Chondrocyte (in vitro differentiated cells): ENCODE measurements at places on chromosomes 11 and 22.

DNA sequence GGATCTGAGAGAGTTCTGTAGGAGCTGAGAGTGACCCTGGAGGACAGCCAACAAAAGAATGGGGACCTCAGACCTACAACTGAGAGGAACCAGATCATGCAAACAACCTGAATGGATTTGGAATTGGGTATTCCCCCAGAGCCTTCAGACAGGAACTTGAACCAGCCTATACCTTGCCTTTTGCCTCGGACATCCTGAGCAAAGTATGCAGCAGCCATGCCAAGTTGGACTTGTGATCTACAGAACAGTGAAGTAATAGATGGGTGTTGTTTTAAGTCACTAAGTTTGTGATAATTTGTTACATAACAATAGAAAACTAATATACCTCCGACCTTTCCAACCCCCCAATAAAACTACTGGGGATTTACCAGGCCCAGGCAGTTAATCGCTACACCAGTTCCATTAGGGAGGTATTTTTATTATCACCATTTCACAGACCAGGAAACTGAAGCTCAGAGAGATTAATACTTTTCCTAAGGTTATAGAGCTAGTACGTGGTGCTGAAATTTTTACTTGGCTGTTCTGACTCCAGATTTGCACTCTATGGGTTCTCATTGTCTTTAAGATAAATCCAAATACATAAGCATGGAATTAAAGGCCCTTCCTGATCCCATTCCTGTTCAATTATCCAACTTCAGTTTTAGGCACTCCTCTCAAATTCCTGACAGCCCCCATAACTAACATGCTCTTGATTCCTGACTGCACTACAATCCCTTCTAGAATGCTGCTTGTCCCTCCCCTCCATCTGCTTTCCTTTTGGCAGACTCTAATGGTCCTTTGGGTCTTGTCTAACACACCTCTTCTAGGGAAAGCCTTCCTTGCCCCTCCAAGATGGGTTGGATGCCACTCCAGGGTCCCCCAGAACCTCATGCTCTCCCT, 1.7 kb upstream of the RASSF10 start:
- DNase-seq = no peak

DNA sequence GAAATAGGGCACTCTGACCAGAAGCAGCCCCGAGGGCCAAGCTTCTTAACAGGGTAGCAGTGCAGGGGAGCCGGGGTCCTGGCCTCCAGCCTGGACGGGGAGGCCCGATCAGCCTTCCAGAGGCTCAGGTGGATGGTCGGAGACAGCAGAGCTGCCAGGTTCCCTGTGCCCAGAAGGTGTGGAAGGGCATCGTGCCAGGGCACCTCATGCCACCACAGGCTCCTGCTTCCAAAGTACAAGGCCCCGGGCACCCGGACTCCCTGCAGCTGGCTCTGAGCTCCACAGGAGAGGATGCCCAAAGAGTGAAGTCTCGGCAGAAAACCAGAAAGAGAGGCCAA, 14.3 kb downstream of the EHD1 start:
- no peak for DNase-seq

GRCh38 chr11:130549393-130549999, 101.1 kb downstream of the ADAMTS15 start:
- DNase-seq = no peak

- no peak for DNase-seq
These were observed 141.8 kb downstream of the TEAD1 start for GRCh38 chr11:12815931-12816494.

DNA sequence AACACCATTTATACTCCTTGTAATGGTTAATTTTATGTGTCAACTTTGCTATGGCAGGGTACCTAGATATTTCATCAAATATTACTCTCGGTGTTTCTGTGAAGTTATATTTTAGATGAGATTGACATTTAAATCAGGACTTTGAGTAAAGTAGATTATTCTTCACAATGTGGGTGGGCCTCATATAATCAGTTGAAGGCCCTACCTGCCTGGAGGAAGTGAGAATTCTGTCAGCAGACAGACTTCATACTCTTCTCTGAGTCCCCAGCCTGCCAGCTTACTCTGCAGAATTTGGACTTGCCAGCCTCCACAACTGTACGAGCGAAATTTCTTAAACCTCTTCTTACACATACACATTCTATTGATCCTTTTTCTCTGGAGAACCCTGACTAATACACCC, 49.3 kb upstream of the SYT9 start:
- DNase-seq = no peak

DNA sequence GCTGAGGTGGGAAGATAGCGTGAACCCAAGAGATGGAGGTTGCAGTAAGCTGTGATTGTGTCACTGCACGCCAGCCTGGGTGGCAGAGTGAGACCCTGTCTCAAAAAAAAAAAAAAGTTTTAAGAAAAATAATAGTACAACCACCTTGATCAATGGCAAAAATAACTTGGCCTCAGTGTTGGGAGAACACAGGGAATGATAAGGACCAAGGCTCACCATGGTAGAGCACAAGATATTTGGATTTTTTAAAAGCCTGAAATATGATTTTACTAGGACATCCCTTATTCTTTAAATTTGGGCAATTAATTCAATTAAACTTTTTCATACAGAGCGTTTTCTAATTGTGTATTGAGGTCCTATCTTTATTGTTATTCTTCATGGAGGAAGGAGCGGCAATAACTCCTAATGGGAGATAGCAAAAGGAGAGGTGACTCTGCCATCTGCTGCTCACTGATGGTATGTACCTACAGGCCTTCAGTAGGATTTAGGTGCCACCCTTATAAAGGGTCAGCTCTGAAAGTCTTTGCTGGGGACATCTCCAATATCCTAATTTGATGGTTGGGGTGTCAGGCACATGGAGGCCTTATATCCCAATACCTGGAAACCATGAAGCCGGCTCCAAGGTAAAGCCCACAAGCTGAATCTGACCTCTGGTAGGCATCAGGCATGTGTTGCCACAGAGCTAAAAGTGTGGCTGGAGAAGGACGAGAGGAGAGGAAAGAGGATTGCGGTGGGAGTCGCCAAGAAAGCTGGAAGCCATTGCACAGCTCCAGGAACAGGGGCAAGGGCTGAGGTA, 21.9 kb upstream of the POLD3 start:
- DNase-seq = no peak

DNA sequence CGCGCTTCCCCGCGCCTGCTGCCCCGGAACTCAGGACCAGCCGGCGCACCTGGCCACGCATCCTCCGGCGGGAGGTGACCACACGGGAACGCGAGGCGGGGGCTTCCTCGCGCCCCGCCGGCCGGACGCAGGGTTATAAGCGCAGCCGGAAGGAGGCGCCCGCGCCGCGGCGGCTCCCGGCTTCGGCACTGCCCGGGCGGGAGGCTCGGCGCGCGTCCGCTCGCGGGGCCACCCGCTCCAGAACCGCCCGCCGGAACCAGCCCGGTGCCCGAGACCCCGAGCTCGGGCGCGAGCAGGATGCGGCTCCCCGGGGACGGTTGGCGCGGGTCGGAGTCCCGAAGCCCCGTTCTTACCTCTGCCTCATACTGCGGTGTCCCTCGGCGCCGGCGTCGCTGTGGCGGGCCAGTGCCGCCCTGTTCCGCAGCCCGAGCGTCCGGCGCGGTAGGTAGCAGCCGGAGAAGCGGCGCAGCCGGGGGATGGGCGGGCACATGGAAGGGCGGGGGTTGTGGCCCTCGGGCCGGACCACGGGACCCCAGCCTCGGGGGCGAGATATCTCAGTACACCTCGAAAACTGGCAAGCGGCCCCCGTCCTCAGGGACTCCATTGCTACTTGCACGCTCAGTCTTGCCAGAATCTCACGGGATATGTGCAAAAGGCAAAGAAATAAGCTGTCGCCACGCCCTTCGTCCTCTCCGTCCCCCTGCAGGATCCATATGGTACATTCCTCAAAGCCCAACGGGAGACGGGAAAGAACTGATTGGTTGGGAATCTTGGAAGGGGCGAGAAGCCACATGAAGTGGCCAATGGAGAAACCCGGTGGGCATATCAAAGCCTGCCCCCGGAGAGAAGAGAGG, 23.1 kb downstream of the MICAL3 start:
- DNase-seq = peak; percentile 92

- no peak for DNase-seq
These were observed 27.8 kb upstream of the LMO2 start for GRCh38 chr11:33919645-33920044.

GRCh38 chr11:116224154-116224888, 548.5 kb downstream of the BUD13 start:
- DNase-seq = no peak

GRCh38 chr22:23072077-23072910, 2.0 kb downstream of the GNAZ start:
- peak; percentile 62 for DNase-seq

DNA sequence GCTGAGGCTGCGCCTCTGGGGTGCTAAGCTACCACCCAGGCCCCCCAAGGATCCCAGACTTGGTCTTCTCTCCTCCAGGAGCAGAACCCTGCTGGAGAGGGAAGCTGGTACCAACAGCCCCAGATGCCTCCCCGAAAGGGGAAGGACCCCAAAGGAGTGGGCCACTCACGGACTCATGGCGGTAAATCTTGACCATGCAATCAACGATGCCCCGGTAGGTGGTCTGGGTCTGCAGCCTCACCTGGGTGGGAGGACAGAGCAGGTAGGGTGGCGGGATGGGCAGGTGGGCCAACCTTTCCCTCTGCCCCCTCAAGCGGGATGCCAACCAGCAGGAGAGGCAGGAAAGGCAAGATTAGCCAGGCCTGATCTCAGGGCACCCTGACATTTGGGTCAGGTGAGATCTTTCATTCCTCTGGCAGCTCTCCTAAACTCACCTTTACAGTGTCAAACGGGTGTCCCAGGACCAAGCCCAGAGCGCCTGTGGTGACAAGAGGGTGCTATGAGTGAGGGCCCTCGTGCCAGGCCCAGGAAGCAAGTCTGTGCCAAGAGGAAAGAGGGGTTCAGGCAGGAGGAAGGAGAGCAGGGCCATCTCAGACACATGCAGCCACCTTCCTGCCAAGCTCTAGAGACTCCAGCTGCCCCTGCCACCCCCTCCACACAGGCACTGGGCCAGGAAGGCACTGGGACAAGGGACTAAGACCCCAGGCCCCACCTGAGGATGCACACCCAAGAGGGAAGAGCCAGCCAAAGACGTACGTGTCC, 2.6 kb downstream of the SLC25A45 start:
- DNase-seq = no peak

- DNase-seq = no peak
These were observed 209.2 kb upstream of the SORL1-AS1 start for GRCh38 chr11:121661880-121662486.

DNA sequence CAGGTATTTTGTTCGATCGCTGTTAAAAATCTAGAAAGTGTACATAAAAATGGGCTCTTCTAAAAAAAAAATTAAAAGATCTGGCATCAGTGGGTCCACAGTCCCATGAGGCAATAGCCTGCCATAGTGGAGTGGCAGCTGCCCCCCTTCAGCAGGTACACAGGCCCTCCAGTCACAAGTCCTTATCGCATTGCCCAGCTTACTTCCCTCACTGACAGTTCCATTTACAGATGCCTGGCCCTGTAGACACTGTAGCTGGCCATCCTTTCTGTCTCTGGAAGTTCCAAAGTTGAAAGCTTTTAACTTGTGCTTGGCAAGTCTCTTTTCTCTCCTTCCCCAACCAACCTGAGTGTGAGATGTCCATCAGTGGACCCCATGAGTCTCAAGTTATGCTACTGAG, 11.4 kb downstream of the ZNRF3 start:
- no peak for DNase-seq

- DNase-seq = no peak
These were observed 159.9 kb downstream of the TEAD1 start for GRCh38 chr11:12834166-12834565.

DNA sequence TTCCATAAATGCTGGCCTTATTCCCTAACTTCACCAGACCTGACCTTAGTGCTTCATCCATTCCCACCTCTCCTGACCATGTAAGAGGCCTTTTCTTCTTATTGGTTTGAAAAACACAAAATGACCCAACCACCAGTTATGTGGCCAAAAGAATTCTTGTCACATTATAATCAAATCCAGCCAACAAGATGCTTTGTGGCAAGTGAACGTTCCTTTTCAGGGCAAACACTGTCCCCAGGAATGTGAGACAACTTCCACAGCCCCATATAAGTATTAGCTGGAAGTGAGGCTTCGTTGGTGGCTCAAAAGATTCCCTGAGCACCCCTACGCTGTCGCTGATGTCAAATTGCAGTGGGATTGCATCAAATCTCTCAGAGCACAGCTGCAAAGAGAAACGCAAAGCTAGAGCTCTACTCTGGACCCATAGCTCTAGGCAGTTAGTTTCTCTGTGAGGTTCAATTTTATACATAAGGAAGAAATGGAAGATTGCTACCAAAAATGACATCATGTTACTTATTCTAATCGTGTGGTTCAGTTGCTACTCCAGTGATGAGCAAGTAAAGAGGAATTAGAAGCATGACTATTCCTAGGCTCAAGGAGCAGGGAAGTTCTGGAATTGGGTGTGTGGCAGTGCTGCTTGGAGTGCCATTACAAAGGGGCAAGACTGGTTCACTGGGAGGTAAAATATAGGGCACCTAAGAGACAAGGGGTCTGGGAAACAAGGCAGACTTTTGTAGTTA, 26.1 kb downstream of the GLYATL1 start:
- DNase-seq = no peak

GRCh38 chr11:68343761-68344256, 31.4 kb downstream of the LRP5 start:
- peak; percentile 72 for DNase-seq

- no peak for DNase-seq
These were observed 530.5 kb upstream of the CCDC90B start for GRCh38 chr11:83816572-83817187.
